Astrocyte (in vitro differentiated cells and primary cell): ENCODE measurements at places on chromosomes 4 and X.

GRCh38 chr4:93116624-93117023 lies 711.9 kb upstream of the ATOH1 start:
- H3K4me3 ChIP-seq: no peak overlapping the region
- H3K27me3 ChIP-seq: no peaks in the 10 kb centered on the region
- no peak overlapping the region for H3K27ac ChIP-seq
- H3K36me3 ChIP-seq: no peaks in the 10 kb centered on the region

DNA sequence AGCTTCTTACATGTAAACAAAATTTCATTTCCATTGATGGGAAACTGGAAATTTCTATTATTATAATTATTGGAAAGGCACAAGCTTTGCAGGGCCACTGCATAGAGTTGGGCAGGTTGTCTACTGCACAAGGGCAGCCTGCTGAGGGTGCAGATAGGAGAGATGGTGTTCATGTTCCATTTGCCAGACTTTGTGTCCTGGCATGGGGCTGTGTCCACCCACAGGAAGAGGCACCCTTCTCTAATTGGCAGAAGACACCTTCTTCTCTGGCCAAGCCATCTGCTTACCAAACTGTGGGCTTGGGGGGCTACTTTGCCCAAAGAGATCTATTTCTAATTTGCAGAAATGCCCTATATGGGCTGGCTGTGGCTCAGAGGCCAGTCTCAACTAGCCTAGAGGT lies 140.7 kb downstream of the GATB start:
- H3K4me1 ChIP-seq: no peaks in the 10 kb centered on the region
- H3K27me3 ChIP-seq: no peaks in the 10 kb centered on the region
- no peak overlapping the region for H3K4me3 ChIP-seq

GRCh38 chrX:39445336-39445735 lies 644.1 kb downstream of the MID1IP1 start:
- H3K27ac ChIP-seq: no peak overlapping the region
- no peaks in the 10 kb centered on the region for H3K4me1 ChIP-seq

- no peak overlapping the region for H3K27ac ChIP-seq
- no peaks in the 10 kb centered on the region for H3K36me3 ChIP-seq
- H3K27me3 ChIP-seq: peaks cover 13% of the 10 kb centered on the region
- no peak overlapping the region for H3K4me3 ChIP-seq
- peak; percentile 44 for DNase-seq
Observed at GRCh38 chr4:1130316-1131186, 17.2 kb upstream of the RNF212 start.

DNA sequence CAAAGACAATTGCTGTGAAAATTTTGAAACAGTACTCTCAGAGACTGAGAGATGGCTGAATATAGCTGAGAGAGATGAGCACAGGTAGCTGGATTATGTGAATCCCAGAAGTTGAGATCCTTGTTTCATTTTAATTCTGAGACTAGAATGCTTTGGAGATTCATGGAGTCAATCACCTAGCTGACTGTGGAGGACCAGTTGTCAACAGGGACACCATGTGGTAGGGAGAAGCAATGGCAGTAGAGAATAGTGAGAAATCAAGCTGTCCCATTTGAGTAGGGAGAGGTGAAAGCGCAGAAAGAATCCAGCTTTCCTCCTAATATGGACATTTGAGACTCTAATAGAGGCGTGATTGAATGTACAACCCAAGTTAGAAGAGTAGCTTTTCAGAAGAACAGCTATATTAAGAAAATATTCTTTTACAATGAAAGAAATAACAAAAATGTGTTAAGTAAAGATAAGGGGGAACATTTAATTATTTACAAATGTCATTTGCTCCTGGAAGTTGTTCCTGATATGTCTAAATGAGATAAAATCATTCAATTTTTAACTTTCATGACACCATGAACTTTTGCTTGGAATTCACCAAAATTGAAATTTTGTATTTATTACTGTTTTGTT lies 30.3 kb upstream of the GLRB start:
- no peaks in the 10 kb centered on the region for H3K27me3 ChIP-seq
- peaks cover 5% of the 10 kb centered on the region for H3K4me1 ChIP-seq
- H3K36me3 ChIP-seq: no peaks in the 10 kb centered on the region
- H3K4me3 ChIP-seq: no peak overlapping the region
- peak; percentile 63 for DNase-seq

DNA sequence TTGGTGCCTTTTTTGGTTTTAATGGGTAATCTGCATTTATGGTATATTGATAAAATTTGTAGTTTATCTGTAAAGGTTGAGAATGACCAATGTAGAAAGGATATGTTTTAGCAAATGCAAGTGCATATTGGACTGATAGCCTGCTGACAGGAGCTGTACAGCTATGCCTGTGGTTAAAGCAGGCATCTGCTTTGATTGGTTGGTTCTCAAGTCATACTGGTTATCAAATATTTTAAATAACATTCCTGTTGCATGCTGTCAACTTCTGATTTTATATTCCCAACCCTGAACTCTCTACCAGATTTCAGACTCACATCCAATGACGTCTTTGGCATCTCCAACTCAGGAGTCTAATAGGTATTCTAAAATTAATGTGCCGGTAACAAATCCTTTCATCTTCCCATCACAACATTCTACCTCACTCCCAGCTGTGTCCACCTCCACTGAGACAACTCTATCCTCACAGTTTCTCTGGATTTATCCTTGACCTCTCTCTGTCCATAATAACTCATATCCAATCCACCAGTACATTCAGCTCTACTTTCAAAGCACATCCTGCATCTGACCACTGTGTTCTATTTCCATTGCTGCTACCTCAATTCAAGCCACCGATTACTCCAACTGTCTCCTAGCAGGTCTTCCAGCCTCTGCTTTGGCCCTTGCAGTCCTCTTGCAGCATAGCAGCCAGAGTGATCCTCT lies 125.7 kb downstream of the CAMK2D start:
- DNase-seq: peak; percentile 90
- H3K27me3 ChIP-seq: no peaks in the 10 kb centered on the region
- H3K4me3 ChIP-seq: no peak overlapping the region
- H3K27ac ChIP-seq: peak overlapping the region; percentile 25

DNA sequence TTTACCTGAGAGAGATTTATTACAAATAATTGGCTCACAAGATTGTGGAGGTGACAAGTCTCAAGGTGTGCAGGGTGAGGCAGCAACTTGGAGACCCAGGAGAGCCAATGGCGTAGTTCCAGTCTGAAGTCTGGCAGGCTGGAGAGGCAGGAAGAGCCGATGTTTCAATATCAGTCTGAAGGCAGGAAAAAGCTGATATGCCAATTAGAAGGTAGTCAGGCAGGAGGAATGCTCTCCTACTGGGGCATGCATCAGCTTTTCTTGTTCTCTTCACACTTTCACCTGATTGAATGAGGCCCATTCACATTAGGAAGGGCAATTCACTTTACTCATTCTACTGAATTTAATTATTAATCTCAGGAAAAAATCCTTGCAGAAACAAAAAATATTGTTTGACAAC lies 1351.7 kb upstream of the ADGRL3 start:
- H3K27me3 ChIP-seq: no peaks in the 10 kb centered on the region
- H3K4me3 ChIP-seq: no peak overlapping the region
- no peak for DNase-seq
- H3K4me1 ChIP-seq: no peaks in the 10 kb centered on the region
- H3K27ac ChIP-seq: no peak overlapping the region
- no peaks in the 10 kb centered on the region for H3K36me3 ChIP-seq

DNA sequence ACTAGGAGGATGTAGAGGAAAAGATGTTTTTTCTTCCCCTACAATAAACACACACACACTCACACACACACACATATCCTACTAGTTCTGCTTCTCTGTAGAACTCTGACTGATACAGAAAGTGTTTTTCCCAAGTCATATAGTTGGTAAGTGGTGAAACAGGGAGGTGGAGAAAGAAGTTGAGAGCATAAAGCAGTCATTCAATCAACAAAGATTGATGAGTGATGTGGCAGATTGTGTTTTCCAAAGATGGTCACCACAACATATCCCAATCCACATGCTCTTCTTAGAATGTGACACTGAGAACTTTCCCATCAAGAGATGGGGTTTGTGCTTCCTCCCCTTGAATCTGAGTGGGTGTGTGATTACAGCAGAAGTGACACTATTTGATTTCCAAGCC lies 123.4 kb upstream of the ATP6AP2 start:
- DNase-seq: no peak
- H3K36me3 ChIP-seq: no peaks in the 10 kb centered on the region
- H3K27me3 ChIP-seq: peaks cover 5% of the 10 kb centered on the region
- H3K4me1 ChIP-seq: no peaks in the 10 kb centered on the region
- H3K27ac ChIP-seq: no peak overlapping the region

DNA sequence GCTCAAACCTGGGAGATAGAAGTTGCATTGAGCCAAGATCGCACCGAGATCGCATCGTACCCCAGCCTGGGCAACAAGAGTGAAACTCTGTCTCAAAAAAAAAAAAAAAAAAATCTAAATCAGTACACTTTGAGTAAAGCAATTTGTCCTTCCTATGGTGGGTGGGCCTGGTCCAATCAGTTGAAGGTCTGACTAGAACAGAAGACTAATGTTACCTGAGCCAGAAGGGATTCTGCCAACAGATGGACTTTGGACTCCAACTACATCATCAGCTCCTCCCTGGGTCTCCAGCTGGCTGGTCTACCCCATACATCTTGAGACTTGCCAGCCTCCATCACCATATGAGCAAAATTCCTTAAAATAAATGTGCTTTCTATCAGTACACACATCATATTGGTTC lies 155.2 kb downstream of the DHRSX start:
- DNase-seq: no peak
- H3K36me3 ChIP-seq: no peaks in the 10 kb centered on the region
- no peaks in the 10 kb centered on the region for H3K27me3 ChIP-seq

- no peaks in the 10 kb centered on the region for H3K27me3 ChIP-seq
- no peak for DNase-seq
- H3K4me1 ChIP-seq: no peaks in the 10 kb centered on the region
- no peaks in the 10 kb centered on the region for H3K36me3 ChIP-seq
- H3K27ac ChIP-seq: no peak overlapping the region
Observed at GRCh38 chr4:34271479-34272355, 1972.6 kb downstream of the ARAP2 start.

GRCh38 chrX:42093756-42094155 lies 170.4 kb upstream of the CASK start:
- peaks cover 18% of the 10 kb centered on the region for H3K4me1 ChIP-seq
- H3K36me3 ChIP-seq: no peaks in the 10 kb centered on the region
- H3K27ac ChIP-seq: no peak overlapping the region
- peak; percentile 13 for DNase-seq
- no peaks in the 10 kb centered on the region for H3K27me3 ChIP-seq

GRCh38 chr4:13484749-13485221 lies 645 bp upstream of the RAB28 start:
- peak; percentile 37 for DNase-seq
- H3K4me1 ChIP-seq: peaks cover 10% of the 10 kb centered on the region
- no peaks in the 10 kb centered on the region for H3K36me3 ChIP-seq
- H3K27ac ChIP-seq: peak overlapping the region; percentile 99
- no peaks in the 10 kb centered on the region for H3K27me3 ChIP-seq

- H3K27me3 ChIP-seq: no peaks in the 10 kb centered on the region
- DNase-seq: peak; percentile 46
- H3K27ac ChIP-seq: no peak overlapping the region
- H3K4me3 ChIP-seq: no peak overlapping the region
- no peaks in the 10 kb centered on the region for H3K36me3 ChIP-seq
Observed at GRCh38 chr4:89305712-89306437, 1.7 kb downstream of the GPRIN3 start.

DNA sequence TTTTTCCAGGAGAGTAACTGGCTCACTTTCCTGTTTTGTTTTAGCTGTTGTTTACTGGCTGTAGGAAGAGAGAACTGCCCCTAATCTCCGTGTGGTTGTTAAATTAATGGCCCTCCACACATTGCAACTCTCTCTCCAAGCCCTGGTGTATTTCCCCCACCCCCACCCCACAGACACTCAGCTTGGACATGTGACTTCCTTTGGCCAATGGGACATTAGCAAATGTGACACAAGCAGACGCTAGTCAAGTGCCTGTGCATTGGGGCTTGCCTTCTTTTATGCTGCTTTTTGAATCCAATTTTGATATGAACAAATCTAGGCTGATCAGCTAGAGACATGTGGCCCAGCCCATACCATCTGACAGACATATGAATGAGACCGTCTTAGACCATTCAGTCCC lies 59.6 kb upstream of the TAB3 start:
- H3K27me3 ChIP-seq: no peaks in the 10 kb centered on the region
- H3K4me1 ChIP-seq: no peaks in the 10 kb centered on the region
- DNase-seq: no peak

GRCh38 chr4:47907089-47907646 lies 7.2 kb downstream of the NFXL1 start:
- H3K27me3 ChIP-seq: no peaks in the 10 kb centered on the region
- no peaks in the 10 kb centered on the region for H3K4me1 ChIP-seq
- DNase-seq: no peak
- no peak overlapping the region for H3K4me3 ChIP-seq

- H3K27me3 ChIP-seq: no peaks in the 10 kb centered on the region
- H3K4me1 ChIP-seq: peaks cover 14% of the 10 kb centered on the region
- no peak overlapping the region for H3K27ac ChIP-seq
- no peaks in the 10 kb centered on the region for H3K36me3 ChIP-seq
Observed at GRCh38 chrX:53713987-53714579, 27.6 kb upstream of the HUWE1 start.

- H3K27me3 ChIP-seq: no peaks in the 10 kb centered on the region
- no peak for DNase-seq
- no peaks in the 10 kb centered on the region for H3K36me3 ChIP-seq
- no peak overlapping the region for H3K4me3 ChIP-seq
- peaks cover 2% of the 10 kb centered on the region for H3K4me1 ChIP-seq
- H3K27ac ChIP-seq: no peak overlapping the region
Observed at GRCh38 chrX:153684467-153685155, 3.1 kb upstream of the SLC6A8 start.
